ENCODE measurements at places on chromosomes 2 and 18.

GRCh38 chr2:218964041-218964771, 4.7 kb downstream of the CDK5R2 start:
- DNase-seq: no peak

- DNase-seq: no peak
Measured at GRCh38 chr2:215439404-215439803, 3.5 kb upstream of the FN1 start.

DNA sequence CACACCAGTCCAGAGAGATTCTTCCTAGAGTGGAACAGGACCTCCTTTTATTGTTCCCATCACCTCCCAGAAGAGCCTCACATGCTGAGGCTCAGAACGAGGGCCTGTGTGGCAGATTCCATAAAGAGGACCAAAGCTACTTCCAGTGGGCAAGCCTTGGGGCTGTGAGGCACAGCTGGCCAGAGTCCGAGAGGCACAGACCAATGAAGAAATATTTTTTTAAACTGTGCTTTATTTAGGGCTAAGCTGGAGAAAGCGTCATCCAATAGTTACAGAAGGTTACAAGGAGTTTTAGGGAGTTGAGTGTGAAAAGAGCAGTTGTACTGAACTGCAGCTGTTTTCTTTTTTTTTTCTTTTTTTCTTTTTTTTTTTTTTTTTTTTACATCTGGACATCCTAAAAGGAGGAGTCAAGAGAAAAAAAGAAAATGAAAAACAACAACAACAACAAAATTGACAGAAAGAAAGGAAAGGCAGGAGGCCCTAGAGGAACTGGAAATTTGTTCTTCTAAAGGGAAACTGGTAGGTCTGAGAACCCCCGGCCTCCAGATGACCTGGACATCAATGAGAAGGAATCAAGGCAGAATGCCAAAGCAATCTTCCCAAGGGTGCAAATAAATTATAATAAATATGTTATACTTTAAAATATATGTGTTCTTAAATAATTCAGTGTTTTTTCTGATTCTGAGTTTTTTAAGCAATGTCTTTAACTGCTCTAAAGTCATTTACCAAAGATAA, 322.6 kb downstream of the CELF4 start:
- DNase-seq: no peak

DNA sequence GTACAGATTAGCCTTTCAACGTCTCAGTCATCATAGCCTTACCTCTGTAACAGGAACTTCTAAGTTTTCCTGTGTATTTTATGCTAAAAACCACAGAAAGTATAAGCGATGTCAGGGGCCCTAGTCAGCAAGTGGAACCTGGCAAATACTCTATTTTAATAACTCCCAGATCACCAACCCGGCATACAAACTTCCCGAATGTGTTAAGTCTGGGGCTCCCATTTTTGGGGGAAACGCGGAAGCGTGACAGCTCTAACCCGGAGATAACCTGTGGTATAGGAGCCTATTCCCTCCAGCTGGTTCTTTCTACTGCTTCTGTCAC, 574 bp downstream of the NIFK start:
- no peak for DNase-seq

DNA sequence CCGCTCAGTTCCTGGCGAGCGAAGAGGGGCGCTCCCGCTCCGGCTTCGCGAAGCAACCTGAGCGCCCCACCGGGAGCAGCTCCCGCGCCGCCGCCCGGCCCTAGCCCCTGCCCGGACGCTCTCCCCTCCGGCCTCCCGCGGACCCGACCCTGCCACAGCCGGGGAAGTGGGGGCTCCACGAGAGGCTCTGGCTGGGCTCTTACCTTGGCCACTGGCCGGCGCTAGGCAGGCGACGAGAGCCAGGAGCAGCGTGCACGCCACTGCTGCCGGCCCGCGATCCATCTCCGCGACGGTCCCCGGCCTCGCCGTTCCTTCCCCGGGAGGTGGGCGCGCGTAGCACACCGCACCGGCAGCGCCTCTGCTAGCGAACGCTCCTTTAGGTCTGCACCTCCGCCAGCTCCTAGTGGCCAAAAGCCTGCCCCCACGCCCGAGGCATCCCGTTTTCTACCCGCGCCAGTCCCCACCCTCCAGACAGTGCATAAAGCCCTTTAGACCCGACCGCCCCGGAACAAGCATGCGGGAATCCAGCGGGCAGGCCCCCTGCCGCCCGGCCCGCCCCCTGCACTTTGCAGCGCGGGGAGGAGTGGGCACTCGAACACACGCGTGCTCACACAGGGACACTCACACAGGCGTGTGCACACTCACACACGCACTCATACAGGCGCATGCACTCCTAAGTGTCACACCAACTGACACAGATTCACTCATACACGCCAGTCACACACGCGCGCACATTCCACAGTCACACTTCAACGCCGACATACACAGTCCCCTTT, at the start of gene LRP2:
TSS of gene LRP2 (minus strand) at position 417 of the 776 bp plus-strand sequence. CDS start at position 282, 135 bp downstream.
- DNase-seq: no peak

GRCh38 chr2:16222326-16222725, 282.0 kb downstream of the MYCN start:
- no peak for DNase-seq

- DNase-seq: no peak
Measured at GRCh38 chr18:24400587-24400986, 3.0 kb upstream of the OSBPL1A start.

- peak; percentile 48 for DNase-seq
Measured at GRCh38 chr2:29014811-29015421, 33.8 kb downstream of the TOGARAM2 start.

GRCh38 chr2:239355139-239355538, 45.7 kb downstream of the HDAC4 start:
- DNase-seq: no peak

DNA sequence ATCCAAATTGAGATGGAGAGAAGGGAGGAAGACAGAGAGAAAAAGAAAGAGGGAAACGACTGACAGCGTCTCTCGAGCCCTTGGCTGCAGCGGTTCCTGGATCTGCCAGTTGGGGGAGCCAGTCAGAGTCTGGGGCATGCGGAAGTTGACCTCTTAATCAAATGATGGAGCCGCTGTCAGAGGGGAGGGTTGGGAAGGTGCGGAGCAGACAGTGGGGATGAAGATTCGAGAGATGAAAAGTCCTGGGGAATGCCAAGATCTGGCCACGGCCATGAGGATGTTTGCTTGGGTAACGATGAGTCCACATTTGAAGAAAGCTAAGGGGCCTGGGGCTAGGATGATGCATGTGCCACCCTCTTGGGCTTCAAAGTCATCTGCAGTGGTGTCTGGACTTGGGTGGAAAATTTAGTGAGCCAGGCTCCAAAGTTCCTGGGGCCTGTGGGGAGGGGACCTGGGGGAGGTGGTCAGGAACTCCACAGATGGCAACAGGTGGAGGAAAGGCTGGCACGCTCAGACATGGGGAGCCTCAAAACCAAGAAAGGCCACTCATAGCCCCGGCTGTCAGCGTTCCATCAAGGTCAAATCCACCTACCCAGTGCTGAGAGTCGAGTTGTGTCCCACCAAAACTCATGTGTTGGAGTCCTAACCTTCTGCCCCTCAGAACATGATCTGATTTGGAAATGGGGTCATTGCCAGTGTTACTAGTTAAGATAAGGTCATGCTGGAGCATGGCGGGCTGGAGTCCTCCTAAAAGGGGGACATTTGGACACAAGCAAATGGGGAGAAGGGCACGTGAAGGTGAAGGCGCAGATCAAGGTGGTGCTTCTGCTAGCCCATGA, 200.1 kb downstream of the NDUFA10 start:
- DNase-seq: no peak

GRCh38 chr2:153163055-153163454, 315.5 kb downstream of the RPRM start:
- no peak for DNase-seq

DNA sequence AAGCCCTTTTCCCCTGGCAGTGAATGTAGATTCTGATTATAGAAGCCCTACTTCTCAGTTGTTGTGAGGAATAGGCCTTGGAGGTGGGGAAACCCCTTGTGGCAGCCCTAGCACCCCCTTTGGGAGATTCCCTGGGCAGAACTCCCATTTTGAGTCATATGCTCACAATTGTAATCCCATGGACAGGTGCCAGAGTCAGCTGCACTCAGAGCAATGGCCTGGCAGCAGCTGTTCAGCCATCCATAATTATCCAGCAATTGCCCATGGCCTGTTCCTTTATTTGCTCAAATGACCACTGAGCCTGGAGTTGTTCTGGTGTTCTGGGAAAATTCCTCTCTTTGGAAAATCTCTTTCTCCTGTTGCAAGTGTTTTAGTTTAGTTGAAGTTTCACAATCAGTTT, 71.7 kb downstream of the PTRHD1 start:
- DNase-seq: no peak

GRCh38 chr2:5173876-5174535, 518.2 kb upstream of the SOX11 start:
- DNase-seq: no peak

GRCh38 chr2:174931724-174932123, 73.5 kb downstream of the CHN1 start:
- no peak for DNase-seq

DNA sequence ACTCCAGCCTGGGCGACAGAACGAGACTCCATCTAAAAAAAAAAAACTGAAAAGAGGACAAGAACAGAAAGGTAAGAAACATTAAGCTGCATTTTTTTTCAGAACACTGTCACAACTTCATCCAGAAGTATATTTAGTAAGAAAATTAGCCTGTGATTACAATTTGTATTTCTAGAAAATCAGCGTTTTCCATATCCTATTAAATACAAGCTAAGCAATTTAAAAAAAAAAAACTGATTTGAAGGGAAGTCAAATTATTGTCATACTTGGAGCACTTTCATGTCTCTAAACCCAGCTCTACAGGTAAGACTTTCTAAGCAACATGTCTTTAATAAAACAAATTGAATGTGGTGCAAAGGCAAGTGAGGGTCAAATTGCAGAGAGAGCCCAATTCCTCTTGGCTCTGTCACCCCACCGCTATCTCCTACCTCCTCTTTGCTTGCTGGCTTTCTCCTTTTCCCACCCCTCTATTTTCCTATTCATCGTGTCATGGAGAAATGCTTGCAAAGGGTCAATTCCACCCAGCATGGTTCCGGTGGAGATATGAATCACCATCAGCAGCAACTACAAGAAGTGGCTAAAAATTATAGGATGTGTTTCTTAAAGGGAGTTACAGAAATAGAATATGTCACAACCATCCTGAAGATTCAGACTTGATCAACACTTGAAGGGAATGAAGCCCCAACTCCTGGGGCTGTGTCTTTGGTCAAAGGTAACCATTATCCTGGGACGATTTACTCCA, 68.4 kb upstream of the BCL11A start:
- no peak for DNase-seq

Data from activated CD8-positive, alpha-beta memory T cell treated with anti-CD3 and anti-CD28 coated beads for 1 hour (primary cell).